ENCODE measurements at places on chromosomes 7 and 10.

GRCh38 chr7:38685851-38686250, 54.7 kb upstream of the AMPH start:
- no peak for DNase-seq

GRCh38 chr10:114975091-114975490, 37.1 kb downstream of the TRUB1 start:
- no peak for DNase-seq

DNA sequence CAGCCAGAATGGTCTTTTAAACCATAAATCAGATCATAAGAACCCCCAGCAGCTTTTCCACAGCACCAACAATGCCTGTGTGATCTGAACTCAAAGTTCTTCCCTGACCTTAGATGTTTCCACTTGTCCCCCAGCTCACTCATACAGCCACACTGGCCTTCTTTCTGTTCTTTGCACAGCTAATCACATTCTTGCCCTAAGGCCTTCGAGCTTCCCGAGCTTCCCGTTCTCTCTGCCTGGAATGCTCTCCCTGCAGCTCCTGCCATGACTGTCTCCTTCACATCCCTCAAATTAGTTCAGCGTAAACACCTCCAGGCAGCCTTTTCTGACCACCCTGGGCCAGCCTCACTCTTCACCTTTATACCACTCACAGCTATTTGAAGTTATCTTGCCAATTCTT, 166.8 kb upstream of the NFE2L3 start:
- no peak for DNase-seq

GRCh38 chr7:106177738-106178592, 65.9 kb upstream of the SYPL1 start:
- DNase-seq = no peak

GRCh38 chr7:2524808-2525657, 5.5 kb downstream of the LFNG start:
- no peak for DNase-seq

DNA sequence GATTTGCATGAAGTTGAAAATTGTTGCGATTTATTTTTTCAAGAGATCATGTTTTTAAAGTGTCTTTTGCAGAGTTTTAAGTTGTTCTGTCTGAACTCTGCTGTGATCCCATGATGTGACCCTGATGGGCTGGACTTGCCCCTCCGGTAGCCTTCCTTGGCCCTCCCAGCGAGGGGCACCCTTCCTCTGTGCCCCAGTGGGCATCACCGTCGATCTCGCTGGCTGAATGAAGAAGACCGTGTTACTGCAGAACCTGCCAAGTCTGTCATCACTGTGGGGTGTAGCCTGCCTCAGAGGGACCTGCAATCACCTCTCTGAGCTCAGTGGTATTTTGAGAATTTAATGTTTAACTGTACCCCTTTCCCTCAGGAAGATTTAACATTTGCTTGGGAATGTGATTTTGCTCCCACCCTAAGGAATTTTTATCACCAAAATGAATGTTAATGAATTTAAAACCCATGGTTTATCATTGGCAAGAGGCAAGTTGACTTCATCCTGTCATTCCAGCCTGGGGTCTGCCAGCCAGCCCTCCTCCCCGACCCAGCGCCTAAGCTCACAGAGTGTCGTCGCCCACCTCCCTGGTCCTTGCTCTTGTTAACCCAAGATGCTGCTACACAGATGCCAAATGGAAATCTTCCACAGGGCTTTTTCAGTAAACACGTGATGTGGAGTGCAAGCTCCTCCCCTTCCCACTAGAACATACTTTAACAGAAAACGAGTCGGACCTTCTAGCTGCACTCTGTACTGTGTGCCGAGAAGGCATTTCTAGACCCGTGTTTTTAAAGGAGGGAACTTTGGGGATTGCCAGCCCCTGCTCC, 115.4 kb downstream of the NT5C2 start:
- no peak for DNase-seq

DNA sequence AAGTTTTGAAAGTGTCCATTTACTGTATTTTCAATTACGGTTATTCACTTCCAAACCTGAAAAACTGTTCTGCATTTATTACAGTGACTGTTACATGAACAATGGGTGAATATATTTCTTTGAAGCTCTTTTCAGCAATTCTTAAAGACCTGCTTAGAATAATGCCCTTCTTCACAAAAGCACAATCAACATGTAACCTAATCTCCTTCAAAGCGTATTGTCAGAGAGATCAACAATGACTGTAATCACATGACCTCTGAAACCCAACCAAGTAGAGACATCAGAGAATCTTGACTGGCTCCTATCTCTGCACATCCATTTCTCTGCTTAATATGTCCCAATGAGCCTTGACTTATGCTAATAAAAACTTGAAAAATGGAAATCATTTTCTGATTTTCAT, 126.7 kb downstream of the NRCAM start:
- DNase-seq = no peak

DNA sequence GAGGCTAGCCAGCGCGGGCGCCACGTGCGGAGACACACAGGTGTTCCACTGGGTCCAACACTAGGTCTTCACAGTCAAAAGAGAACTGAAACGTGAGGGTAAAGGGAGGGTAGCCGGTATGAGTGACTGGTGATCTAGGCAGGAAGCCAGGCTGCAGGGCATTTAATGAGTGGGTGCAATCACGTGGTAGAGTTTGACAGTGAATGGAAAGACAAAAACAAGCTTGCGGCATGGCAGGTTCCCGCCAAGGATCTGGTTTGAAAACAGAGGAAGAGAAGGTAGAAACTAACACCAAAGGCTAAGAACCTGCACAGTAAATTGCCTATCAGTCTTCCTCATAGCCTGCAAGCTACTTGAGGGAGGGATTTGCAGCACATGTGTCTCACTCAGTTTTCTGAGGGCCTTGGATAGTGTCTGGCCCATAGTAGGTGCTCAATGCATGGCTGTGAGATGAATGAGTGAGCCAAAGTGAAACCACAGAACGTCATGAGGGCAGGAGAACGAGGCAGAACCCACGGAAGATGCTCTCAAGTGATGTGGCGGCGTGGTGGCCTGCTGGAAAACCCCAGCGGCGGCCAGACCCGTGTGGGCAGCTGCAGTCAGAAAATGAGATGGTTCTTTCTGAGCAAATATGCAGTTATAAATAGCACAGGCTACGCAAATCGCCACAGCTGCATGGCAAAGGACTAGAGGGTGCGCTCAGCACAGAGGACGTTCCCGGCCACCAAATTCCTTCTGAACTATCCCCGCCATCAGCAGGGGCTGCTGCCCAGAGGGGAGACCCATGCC, 183.6 kb upstream of the NFE2L3 start:
- DNase-seq = peak; percentile 61

- no peak for DNase-seq
These were observed 99.2 kb upstream of the PDCD4 start for GRCh38 chr10:110772454-110773025.

DNA sequence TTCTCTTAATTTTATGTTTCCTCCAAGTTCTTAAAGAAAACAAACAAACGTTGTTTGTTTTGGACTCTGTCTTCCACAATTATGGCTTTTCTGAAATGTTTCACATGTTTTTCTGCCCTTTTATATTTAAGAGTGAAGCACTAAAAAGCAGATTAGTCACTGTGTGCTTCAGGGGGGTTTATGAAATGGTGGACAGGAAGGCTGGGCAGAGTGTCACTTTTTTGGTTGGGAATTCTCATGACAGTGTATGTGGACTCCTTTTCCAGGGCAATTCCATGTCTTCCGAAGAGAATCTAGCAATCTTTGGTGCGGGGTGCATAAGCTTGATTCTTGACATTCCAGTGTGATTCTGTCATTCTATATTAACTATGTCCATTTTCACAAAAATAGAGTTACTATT, 669.4 kb downstream of the PARD3 start:
- DNase-seq = no peak

DNA sequence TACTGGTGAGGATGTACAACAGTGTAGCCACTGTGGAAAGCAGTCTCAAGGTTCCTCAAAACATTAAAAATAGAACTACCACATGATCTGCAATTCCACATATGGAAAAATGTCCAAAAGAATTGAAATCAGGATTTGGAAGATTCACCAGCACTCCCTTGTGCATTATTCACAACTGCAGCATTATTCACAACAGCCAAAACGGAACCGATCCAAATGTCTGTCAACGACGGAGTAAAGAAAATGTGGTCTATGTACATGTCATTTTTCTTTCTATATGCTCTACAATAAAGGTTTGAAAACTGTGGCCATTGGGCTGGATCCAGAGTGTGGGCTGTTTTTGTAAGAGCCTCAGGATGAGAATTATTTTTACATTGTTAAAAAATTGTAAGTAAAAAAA, 1206.1 kb upstream of the CELF2 start:
- DNase-seq = no peak

GRCh38 chr10:12279281-12279680, 70.1 kb upstream of the CAMK1D start:
- DNase-seq = no peak

DNA sequence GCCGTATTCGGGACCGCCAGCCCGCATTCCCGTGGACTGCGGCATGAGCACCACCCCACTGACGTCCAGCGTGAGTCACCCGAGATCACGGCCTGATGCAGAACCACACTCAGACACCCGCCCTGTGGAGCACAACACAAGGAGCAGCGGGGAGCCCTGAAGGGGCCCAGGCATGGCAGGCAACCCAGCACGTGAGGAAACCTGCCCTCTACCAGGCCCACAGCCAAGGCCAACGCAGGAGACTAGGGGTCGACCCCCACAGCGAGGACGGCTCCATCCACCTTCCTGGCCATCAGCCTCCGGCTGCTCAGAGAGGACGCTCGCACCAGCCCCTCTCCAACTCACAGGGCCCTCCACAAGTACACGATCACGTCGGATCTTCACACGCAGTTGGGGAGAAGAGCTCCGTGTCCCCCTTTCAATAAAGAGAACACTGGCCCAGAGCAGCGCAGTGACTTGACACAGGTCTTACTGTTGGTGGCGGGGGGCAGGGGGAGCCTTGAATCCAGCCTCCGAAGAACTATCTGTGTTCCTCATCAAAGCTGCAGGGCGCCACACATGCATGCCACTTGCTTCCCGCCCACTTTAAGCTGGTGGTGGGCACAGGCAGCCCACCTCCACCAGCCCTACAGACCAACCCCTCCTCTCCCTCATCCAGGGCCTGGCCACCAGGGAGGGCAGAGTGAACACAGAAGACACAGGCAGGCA, 22.0 kb downstream of the MAD1L1 start:
- DNase-seq = no peak

GRCh38 chr10:48505394-48506112, 99.3 kb downstream of the ARHGAP22 start:
- DNase-seq = no peak

DNA sequence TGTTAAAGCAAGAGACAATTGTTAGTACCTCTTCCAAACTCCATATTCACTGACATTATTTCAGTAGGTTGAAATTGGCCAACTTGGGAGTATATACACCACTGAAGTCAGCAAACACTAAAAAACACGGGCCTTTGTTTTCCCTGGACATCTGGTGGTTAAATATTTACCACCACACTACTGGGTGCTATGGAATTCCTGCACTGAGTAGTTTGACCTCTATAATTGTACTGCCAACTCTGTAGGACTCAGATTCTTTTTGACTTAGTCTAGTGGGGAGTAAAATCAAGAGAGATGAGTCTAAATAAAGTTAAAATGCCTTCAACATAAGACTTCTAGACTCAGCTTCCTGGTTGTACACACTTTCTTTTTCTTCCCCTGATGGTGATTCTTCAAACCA, 41.3 kb upstream of the TES start:
- DNase-seq = no peak

DNA sequence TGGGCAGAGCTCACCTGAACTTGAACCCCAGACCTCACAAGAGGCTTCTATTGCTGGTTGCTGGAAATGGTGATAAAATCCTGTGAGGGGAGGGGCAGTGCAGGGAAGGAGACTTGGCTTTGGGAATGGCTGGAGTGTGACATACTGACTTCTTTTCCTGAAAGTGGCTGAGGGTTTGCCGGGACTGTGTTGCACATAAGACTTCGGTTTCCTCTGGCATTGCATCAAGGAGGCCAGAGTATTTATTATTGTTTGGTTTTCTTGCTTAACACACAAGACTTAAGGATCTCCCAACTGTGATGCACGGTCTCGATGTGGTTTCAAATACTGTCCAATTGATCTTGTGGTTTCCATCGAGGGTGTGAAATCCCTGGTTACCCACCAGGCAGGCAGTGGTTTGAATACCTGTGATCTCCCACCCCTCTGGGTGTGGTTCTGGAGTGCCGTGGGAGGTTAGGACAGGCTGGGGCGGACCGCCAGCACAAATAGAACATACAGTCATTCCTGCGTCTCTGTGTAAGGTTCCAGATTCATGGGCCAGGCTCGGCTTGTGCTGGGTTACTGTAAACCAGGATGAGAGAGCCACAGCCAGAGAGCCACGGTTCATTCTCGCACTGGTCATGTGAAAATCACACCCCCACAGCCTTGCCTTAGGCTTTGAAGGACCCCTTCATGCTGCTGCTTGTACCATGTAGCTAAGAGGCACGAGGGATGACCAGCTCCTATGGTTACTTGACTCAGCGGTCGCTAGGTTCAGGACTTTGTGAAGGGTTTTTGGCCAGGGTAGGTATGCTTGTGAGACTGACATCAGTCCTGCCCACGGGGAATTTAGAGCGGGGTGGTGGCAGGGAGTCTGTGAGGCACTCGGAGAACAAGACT, 39.2 kb downstream of the WBP1L start:
- DNase-seq = no peak

DNA sequence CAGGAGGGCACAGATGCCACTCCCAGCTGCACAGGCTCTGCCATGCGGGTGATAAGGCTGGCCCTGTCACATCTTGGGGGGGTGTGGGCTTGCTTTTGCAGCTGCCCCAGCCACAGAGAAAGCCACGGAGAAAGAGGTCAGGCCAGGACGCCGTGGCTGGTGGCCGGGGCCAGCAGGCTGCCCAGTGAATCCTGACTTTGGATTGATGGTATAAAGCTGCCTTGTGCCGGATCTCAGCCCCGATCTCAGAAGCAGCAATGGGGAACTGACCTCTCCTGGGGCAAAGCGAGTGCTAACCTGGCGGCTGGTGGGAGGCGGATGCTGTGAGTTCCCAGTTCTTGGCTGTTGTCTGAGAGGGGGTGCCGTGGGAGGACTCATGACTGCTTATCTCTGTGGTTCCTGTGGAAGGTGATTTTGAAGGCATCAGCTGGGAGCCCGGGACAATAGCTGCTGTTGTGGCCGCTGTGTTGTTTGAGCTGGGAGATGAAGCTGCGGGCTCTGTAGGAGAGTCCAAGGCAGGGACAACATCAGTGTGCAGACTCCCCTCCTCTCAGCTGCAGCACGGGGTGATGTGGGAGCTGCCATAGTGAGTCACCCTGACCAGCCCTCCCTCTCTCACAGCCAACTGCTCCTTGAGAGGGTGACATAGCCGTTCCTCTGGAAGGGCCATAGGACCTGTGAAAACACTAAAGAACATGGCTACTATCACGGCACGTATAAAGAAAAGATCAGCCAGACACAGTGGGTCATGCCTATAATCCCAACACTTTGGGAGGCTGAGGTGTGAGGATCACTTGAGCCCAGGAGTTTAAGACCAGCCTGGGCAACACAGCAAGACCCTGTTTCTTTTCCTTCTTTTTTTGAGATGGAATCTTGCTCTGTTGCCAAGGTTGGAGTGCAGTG, 17.0 kb downstream of the IL15RA start:
- DNase-seq = no peak

GRCh38 chr7:93159490-93159889, 11.3 kb upstream of the SAMD9L start:
- no peak for DNase-seq
